T47D (cell line): ENCODE measurements at places on chromosomes 16 and 17.

DNA sequence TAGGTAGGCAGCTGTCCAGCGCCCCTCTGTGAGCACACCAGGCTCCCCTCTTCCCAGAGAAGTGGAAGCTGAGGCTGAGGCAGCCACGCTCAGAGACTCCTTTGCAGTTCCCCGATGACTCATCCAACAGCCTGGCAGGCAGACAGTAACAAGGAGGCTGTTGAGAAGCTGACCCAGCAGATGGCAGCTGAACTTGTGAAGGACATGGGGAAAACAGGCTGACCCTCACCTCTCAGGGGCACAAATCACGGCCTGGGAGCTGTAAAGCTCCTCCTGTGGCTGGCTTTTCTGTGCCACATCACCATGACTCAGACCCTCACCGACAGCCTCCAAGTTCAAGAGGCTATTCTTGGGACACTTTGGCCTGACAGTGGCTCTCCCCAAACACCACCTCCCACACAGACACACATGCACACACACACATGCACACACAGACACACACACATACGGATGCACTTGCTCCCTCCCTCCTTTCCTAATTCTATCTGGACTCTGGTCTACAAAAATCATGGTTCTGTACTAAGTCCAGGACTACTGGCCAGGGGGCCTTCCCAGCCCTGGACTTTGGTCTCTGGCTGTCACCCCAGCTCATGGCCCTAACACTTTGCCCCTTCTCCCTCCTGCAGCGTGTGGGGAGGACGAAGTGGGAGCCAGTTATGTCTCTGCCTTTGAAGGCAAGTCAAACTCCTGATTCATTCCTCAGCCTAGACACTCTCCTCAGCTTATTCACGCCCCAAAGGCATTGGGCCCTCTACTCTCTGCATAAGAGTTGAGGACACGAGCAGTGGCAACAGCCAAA, 23.2 kb downstream of the MAP3K14 start:
- DNase-seq: peak; percentile 69

GRCh38 chr16:4283939-4284338, 11.1 kb upstream of the TFAP4 start:
- no peak for DNase-seq

- DNase-seq: no peak
These were observed 10.1 kb downstream of the PLXDC1 start for GRCh38 chr17:39141294-39141693.

- DNase-seq: no peak
These were observed 179.2 kb downstream of the MAP2K6 start for GRCh38 chr17:69593716-69594115.

- no peak for DNase-seq
These were observed 47.9 kb downstream of the LYRM1 start for GRCh38 chr16:20948444-20948843.

DNA sequence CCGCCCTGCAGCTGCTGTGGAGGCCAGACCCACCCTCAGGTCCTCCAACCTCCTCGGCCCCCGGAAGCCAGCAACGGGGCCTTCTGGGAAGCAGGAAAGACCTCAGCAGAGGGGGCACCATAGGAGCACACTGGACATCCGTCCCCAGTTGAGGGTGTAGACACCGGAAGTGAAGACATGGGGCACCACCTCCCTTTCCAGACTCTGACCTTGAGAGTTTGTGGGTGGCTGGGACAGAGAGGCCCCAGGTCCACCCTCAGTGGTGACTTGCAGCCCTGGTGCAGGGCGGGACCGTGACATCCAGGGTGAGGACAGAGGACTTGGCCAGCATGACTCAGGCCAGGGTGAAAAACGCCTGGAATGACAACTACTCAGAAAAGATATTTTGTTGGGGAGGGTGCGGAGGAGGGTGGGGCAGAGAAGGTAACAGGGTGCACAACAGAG, 19.9 kb downstream of the CEP295NL start:
- DNase-seq: no peak

DNA sequence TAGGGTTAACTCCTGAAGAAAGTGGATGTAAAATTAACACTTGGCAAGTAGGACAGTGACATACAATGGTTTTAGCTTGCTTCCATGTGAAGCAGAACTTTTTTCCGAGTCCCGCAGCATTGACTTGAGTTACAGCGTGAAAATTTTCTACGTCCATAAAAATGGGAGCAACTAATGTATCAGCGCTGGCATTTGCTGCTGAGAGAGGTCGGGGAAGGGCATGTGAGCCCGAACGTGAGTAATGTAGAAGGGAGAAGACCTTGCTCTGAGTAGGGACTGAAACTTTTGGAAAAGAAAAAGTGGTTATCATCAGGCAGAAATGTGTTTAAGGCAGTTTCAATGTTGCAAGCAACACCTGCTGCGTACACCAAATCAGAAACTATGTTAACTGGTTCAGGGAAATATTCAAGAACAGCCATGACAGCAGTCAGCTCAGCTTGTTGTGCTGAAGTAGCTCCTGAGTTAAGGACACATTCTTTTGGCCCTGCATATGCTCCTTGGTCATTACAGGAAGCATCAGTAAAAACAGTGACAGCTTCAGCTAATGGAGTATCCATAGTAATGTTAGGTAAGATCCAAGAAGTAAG, 70.9 kb upstream of the ARL4D start:
- no peak for DNase-seq

- peak; percentile 44 for DNase-seq
These were observed 2.2 kb downstream of the SLC12A3 start for GRCh38 chr16:56866955-56867830.

- DNase-seq: no peak
These were observed 23.4 kb downstream of the NME2 start for GRCh38 chr17:51189628-51190027.

- DNase-seq: peak; percentile 90
These were observed 4.2 kb downstream of the LYRM9 start for GRCh38 chr17:27888945-27889344.

DNA sequence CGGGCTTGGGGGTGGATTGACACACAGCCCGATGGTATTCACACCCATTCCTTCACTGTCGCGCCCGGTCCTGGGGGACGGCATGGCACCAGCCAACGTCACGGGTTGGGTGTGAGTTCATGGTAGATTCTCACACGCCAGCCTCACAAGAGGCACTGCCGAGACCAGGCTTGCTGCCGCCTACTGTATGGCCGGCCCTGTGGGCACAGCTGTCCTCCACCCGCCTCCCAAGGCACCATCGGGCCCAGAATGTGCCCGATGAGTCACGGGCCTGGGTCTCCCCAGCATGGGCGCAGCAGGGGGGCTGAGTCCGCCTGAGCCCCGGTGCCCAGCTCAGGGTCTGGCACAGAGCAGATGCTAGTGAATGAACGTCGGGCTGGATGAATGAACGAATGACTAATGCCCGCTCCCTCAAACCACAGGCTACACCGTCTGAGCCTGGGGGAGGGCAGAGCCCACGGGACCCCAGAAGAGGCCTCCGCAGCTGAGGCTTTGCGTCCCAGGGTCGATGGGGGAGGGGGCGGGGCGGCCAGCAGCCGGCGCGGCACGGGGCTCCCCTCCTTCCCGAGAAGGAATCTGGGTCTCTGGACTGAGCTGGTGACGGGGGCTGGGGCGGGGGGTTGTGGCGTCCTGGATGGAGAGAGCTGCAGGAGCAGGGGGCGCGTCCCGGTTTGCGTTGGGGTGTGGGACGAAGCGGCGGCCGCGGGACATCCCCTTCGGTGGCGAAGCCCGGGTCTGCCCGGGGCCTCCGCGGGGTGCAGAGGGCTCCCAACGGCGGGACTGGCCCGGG, 829 bp downstream of the PITPNM3 start:
- DNase-seq: no peak

GRCh38 chr17:80755650-80756405, 211.2 kb downstream of the RPTOR start:
- no peak for DNase-seq

GRCh38 chr16:3810198-3810664, 70.3 kb downstream of the CREBBP start:
- DNase-seq: no peak

GRCh38 chr16:67425580-67425979, 5.3 kb upstream of the HSD11B2 start:
- no peak for DNase-seq

DNA sequence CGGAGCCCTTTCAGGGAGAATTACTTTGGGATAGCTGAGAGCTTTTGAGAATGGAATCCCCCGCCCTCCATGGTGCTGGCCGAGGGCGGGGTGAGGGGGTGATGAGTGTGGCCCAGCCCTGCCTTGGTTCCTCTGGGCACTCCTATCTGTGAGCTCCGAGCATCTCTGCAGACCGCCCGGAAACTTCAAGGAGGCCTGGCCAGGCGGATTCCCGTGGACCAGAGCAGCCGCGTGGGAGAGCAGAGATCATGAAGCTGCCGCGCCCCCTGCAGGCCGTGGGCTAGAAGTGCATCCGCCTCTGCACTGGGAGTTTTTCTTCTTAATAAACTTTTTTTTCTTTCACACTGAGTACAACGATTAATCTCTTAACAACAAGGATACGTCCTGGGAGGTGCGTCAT, 392.9 kb upstream of the EEF2KMT start:
- peak; percentile 51 for DNase-seq

DNA sequence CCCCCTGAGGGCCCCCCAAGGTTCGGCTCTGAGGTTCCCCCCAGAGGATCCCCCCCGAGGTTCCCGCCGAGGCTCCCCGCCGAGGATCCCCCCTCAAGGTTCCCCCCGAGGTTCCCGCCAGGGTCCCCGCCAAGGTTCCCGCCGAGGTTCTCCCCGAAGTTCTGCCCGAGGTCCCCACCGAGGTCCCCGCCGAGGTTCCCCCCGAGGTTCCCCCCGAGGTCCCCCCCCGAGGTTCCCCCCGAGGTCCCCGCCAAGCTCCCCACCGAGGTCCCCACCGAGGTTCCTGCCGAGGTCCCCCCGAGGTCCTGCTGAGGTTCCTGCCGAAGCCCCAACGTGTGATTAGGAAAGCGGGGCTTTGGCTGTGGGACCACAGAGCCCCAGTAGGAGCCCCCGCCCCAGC, 32.2 kb upstream of the SSTR5 start:
- DNase-seq: no peak

- DNase-seq: no peak
These were observed 50.2 kb downstream of the COX10 start for GRCh38 chr17:14119546-14119945.

DNA sequence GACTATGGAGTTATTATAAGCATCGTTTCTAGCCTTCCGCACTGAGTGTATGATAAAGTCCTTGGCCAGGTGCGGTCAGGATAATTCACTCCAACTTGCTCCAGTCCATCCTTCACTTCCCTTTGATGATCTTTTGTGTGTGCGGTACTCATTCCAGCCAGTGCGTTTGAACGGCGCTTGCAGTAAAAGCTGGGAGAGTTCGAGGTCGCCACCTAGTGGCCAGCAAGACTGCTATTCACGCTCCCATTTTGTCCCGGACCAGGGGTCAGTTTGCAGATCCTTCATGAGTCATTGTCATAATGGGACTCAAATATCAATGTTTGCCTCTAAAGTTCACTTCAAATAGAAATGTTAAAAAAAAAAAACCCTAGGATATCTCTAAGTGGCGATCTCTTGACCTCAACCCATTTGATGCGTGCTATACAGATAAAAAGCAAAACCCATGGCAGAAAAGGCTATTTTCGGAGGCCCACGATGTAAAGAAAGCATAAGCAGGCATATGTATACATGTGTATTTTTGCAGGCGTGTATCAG, 417.1 kb downstream of the TMEM114 start:
- peak; percentile 57 for DNase-seq

DNA sequence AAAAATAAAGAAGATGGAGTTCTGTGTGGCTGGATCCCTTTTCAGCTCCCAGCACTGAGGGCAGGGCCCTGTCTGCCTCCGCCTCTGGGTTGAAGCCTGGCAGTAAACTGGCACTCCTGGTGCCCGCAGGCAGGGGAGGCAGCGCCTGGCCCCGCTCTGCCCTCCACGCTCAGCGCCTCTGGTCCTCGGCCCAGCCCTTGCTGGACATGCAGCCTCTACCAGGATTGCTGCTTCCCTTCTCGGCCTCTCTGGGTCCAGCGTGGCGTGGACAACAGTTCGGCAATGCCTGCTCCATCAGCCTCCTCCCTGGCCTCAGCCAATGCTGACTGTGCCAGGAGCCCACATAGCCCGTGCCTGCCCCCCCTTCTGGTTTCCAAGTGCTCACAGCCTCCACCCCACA, 84.4 kb upstream of the CHMP6 start:
- no peak for DNase-seq

GRCh38 chr16:73457851-73458250, 409.9 kb upstream of the ZFHX3 start:
- DNase-seq: no peak

- DNase-seq: peak; percentile 93
These were observed 278.3 kb downstream of the KCNJ2 start for GRCh38 chr17:70447588-70447987.

DNA sequence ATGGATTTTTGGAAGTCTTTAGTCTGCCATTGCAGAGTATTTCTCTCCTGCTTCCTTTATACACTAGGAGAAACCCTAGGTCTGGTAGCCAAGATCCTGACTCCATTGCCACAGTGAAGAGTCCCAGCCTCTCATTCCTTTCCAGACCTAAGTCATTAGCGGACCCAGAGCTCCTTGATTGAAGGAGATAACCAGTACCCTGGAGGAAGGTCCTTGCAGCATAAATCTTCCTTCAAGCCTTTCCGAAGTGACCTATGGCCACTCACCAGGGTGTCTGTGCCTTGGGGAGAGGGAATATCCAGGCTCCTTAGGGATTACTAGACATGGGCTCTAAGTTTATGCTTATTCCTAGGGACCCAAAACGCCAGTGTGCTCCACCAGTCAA, 35.8 kb downstream of the BCL7C start:
- no peak for DNase-seq

- no peak for DNase-seq
These were observed 16.5 kb upstream of the ZFHX3 start for GRCh38 chr16:73064212-73064993.

- DNase-seq: no peak
These were observed 4.8 kb downstream of the XYLT2 start for GRCh38 chr17:50350733-50351132.

GRCh38 chr17:72401883-72402726, 281.3 kb downstream of the SOX9 start:
- no peak for DNase-seq

DNA sequence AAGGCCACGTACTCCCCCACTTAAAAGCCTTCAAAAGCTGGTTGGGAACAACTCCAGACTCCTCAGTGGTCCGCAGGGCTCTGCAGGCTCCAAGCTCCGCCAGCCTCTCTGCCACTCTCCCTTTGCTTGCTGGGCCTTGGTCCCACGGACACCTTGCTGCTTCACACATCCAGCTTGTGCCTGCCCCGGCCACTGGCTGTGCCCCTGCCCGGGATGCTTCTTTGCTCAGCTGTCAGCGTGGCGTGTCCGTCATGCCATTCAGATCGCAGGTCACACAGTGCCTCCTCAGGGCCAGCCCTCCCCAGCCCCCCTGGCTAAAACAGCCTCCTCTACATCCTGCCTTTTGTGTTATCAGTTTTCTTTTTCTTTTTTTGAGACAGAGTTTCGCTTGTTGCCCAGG, 11.8 kb downstream of the ASPHD1 start:
- DNase-seq: no peak

DNA sequence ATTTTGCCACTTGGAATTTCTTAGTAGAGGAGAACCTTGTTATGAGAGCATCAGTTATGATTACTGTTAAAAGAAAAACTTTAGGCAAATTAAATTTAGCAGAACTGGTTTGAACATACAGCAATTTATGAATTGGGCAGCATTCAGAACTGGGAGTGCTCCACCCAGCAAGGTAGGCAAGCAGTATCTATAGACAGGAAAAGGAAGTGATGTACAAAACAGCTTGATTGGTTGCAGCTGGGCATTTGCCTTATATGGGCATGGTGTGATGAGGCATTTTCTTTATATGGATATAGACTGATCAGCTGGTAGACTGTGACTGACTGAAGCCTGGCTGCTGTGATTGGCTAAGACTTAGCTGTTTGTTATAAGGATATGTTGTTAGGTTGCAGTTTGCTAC, 17.6 kb upstream of the CYLD start:
- no peak for DNase-seq
